NCI-H524 treated with DMSO at 0.1 percent for 48 hours (cell line): ENCODE measurements at places on chromosomes 6 and 20.

GRCh38 chr6:157552081-157552747, 171.2 kb downstream of the ZDHHC14 start:
- DNase-seq = no peak

- no peak for DNase-seq
Measured at GRCh38 chr20:38173237-38174156, 8.4 kb upstream of the TGM2 start.

- DNase-seq = no peak
Measured at GRCh38 chr20:38878866-38879265, 47.4 kb upstream of the FAM83D start.

DNA sequence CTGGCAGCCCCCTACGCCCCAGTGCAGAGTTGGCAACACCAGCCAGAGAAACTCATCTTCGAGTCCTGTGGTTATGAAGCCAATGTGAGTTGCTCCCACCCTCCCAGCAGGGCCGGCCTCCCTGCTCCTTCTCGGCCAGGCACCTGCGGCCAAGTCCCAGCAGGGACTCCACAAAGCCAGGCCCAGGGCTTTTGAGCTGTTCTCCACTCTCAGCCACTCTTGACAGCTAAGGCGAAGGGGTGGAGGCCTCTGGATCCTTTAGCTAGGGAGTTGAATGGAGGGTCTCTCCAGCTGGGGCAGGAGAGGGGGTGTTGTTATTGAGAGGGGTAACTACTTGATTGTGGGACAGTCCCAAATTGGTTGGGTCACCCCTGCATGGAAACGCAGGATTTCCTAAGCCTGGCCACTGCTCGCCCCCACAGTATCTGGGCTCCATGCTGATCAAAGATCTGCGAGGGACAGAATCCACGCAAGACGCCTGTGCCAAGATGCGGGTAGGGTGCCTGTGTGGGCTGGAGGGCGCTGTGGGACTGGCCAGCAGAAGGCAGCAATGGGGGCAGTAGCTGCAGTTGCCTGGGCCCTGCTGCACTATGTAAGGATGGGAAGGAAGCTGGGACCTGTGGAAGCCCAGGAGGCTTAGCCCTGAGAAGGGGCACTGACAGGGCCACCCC, 58.3 kb downstream of the TCP11 start:
- no peak for DNase-seq

- peak; percentile 12 for DNase-seq
Measured at GRCh38 chr20:2469991-2470422, 582 bp downstream of the SNRPB start.

GRCh38 chr6:109406196-109406595, 23.9 kb upstream of the CD164 start:
- no peak for DNase-seq

- DNase-seq = peak; percentile 69
Measured at GRCh38 chr6:27684264-27685211, 211.6 kb upstream of the ZNF184 start.

- no peak for DNase-seq
Measured at GRCh38 chr6:71499667-71500066, 211.1 kb downstream of the OGFRL1 start.

GRCh38 chr6:122712448-122713137, 66.9 kb upstream of the FABP7 start:
- DNase-seq = no peak

DNA sequence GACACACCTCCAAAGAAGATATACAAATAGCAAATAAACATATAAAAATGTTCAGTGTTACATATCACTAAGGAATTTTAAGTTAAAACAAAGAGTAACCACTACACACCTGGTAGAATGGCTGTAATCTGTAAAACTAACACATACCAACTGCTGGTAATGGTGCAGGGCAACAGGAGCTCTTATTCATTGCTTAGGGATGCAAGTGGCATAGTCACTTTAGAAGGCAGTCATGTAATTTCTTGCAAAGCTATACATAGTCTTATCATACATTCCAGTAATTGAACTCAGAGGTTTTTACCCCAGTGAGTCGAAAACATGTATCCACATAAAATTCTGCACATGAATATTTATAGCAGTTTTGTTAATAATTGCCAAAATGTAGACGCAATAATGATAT, 906.8 kb upstream of the CITED2 start:
- DNase-seq = no peak

- DNase-seq = no peak
Measured at GRCh38 chr6:5379647-5380242, 118.4 kb downstream of the FARS2 start.

DNA sequence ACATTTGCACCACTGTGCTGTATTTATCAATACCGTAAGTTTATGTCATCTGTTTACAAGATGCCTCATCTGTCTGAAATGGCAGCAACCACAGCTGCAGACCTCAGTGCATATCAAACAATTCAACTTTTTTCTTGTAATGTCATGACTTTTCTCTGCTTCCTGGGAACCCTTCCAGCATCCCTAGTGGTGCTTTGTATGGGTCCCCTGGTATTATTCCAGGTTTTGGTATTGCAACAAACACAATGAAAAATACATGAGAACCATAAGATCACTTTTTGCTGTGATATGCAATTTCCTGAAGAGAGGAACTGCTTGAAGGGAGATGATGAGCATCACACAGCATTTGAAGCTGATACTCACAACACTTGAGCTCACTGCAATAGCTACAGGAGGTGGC, 12.0 kb upstream of the TXNDC5 start:
- DNase-seq = no peak

- DNase-seq = no peak
Measured at GRCh38 chr6:160049346-160049745, 72.3 kb upstream of the SLC22A1 start.

GRCh38 chr6:39167866-39168625, 53.1 kb upstream of the SAYSD1 start:
- no peak for DNase-seq

GRCh38 chr6:26491604-26492003, 8.5 kb upstream of the BTN1A1 start:
- DNase-seq = no peak

DNA sequence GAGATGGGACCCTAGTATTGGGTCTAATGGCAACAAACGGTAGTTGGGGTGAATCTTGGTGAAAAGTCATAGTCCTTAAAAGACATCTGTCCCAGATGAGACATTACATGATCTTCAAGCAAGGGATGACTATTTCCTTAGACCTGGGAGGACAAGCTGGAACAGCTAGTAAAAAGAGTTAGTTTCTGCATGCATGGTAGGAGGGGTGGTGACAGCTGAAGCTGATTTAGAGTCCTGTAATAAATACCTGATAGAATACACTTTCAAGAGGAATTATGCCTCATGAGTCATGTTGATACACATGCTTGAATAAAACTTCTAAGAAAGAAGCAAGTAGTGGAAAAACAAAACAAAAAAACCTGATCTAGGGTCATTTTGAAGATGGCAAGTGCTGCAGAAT, 247.4 kb downstream of the CD109 start:
- no peak for DNase-seq

GRCh38 chr6:170266061-170266825, 24.6 kb downstream of the DLL1 start:
- peak; percentile 23 for DNase-seq

DNA sequence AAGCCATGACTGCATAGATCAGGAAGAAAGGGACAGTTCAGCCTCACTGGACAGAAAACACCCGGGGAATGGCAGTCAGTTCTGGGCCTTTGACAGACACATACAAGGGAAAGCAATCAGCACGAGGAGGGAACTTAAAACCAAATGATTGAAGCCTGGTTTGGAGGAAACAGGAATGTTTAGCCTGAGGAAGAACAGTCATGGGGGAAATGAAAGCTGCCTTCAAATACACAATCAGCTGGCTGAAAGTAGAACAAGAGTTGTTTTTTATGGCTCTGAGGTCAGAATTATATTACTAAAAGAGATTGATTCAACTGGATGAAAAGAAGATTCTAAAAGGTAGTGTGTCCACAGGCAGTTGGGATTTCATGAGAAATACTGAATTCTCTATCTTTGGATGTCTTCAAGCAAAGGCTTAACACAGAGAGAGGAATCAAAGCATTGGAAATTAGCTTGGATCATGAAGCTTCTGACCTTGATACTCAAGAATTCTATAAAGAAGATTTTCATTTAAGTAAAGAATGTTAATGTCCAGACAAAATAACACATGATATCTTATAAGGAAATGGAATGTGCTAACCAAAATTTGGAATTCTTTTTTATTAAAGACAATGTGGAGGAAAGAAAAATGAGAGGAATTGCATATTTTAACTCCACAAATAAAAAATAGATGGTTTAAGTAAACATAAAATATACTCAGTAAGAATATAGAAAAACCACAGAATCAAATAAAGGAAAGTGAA, 216.6 kb downstream of the IBTK start:
- DNase-seq = no peak

- no peak for DNase-seq
Measured at GRCh38 chr6:114638341-114638740, 295.5 kb upstream of the HS3ST5 start.

- no peak for DNase-seq
Measured at GRCh38 chr6:18306977-18307376, 42.6 kb upstream of the DEK start.

DNA sequence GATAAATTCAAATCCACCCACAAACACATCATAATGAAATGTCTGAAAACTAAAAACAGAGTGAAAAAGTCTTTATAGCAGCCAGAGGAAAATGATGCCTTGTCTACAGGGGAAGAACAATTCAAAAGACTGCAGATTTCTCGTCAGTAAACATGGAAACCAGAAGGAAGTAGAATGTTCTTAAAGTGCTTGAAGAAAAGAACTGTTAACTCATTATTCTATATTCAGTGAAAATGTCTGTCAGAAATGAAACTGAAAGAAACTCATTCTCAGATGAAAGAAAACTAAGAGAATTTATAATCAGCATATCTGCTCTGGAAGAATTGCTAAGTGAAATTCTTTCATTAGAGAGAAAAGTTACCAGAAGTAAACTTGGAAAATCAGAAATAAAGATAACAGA, 416.1 kb downstream of the TBC1D32 start:
- no peak for DNase-seq

GRCh38 chr6:145756170-145756662, 20.9 kb upstream of the EPM2A start:
- no peak for DNase-seq

- DNase-seq = no peak
Measured at GRCh38 chr20:38076548-38076947, 43.0 kb downstream of the RPRD1B start.

- no peak for DNase-seq
Measured at GRCh38 chr6:169880516-169880915, 129.1 kb downstream of the ERMARD start.

GRCh38 chr6:127464881-127465459, 5.8 kb upstream of the KIAA0408 start:
- peak; percentile 47 for DNase-seq

DNA sequence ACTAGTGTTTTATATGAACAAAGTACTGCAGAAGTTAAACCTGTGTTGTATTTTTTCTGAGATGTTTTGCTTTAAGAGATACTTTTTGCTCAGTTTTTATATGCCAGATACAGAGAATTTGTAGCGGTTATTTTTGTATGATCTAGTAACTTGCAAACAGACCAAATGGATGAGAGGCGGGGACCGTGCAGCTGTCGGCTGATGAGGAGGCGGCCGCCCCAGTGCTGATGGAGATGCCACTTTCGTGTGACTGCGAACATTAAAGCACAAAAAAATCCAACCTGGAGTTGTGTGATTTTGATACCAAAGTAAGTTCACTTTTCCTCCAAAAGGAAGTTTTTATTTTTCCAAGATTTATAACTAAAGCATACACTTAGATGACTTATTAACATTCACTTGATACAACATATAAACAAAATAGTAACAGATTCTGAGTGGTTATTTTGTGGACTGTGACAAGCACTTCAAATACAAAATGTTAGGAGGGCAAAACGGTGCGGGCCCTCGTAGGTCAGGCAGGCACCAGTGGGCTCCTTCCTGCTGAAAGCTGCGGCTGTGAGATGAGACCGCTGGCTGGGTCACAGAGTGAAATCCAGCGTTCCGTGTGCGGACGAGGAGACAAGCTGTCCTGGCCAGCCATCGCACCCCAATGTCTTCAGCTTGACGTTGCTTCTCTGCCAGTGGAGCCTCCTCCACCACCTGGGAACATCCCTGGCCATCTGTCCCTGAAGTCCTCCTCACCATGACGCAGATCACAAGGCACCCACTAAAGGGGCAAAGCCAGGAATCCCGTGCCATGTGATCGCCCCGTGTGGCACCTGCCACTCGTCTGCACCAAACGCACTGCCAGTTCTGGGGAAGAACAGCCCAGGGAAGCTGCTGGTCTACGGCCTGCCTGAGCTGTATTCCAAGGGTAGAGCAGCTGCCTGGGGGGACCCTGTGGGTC, 4.0 kb upstream of the OGFR start:
- DNase-seq = peak; percentile 28

- peak; percentile 95 for DNase-seq
Measured at GRCh38 chr20:42093542-42094440, 475.6 kb upstream of the CHD6 start.

DNA sequence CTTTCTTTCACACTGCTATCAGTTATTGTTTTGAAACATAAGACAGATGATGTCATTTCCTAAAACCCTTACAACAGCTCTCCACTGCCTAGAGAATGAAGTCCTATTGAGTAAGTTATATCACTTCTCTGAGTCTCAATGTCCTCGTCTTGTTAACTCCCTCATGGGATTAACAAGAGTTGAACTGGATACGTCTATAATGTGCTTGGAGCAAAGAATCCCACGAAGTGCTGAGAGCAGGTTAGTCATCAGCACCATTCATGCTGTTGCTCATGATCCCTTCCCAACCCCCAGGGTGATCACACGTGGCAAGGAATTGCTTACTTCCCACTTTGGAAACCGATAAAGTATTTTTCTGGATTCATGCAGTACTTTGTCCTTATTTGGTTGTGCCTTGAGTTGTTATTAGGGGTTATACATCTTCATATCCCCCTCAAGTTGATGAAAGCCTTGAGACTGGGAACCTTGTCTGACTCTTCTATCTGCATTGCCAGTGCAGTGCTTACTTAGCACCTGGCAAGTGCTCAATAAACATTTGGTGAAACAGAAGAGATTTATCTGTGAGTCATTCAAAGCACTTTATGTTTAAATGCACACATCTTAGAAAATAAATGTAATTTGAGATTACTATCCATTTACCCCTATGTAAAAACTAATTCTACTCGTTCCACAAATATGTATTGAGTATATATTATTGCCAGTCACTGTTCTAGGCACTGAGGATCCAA, 487.5 kb downstream of the EPM2A start:
- DNase-seq = no peak

- no peak for DNase-seq
Measured at GRCh38 chr6:144316862-144317195, 31.7 kb downstream of the UTRN start.

DNA sequence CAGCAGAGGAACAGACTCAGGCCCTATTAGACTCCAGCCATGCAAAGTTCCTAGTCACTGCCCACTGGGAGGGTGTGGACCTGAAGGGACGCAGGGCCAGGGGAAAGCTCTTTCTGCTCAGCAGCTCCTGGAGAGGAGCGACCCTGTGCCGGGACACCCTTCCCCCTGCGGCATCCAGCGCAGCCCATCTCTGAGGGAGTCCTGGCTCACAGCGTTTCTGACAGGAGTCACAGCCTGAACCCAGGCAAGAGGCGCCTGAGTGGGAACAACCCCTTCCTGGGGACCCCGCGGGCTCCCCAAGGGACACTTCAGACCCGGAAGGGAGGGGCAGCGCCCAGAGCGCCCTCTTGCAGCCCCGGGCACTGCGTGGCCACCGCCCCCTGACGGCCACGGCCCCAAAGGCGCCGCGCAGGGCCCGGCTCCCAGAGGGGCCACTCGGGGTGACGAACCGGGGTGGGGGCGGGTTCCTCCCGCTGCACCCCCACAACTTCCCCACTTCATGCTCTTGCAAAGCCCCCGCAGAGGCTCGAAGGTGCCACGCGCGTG, 862 bp downstream of the UCKL1 start:
- no peak for DNase-seq
